Stimulated activated naive CD4-positive, alpha-beta T cell treated with Interleukin-2 at 50 U/mL for 16 hours (primary cell): ENCODE measurements at places on chromosomes 13 and 19.
A peak's percentile ranks its signal among the peaks of the same experiment; 100 is the strongest.

- DNase-seq, result no peak
These were observed 30.2 kb downstream of the C2CD4C start for GRCh38 chr19:378706-379105.

GRCh38 chr13:114078461-114079451 lies 53.7 kb downstream of the RASA3 start:
- no peak for DNase-seq

DNA sequence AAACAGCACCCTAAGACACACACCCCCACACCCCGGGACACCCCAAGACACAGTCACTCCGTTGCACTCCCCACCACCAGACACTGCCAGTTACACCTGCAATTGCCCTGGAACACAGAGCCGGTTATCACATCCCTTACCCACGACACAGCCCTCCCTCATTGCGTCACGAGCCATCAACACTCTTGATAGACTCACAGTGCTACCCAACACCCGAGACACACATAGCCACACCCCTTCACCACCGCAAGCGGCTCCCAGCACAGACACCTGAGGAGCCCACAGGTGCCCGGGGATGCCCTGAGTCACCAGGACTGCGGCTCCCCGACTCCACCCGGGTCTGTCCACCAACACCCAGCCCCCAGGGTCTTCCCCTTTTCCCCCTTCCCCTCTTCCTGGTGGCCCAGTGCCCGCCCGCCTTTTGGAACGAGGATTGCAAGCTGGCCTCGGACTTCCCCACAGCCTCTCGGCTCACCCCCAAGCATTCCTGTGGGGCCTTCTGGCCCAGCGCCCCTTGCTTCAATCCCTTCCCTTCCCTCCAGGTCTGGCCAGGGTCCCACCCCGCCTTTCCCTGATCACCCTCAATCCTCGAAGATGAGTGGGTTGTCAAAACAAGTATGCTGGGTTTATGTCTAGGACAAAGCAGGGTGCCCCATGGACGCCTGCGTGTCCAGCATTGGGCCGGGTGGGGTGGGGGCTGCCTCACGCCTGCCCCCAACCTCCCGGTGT lies 1.7 kb upstream of the PTGER1 start:
- DNase-seq, result peak; percentile 15

DNA sequence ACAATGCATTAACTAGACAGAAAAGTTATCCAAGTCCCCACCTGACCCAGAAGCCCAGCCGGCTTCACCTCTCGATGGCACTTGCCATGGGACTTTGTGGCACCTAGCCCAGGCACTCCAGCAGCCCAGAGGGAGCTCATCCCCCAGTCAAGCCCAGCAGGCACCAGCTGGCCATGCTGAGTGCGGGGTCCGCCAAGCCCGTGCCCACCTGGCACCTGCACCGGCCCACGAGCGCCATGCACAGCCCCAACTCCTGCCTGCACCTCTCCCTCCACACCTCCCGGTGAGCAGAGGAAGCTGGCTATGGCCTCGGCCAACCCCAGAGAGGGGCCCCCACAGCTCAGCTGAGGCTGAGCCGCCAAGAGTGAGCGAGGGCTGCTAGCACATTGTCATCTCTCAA lies 1759.1 kb downstream of the OLFM4 start:
- no peak for DNase-seq

GRCh38 chr19:29083863-29084262 lies 129.1 kb downstream of the UQCRFS1 start:
- DNase-seq, result no peak
